ENCODE measurements at places on chromosomes 5 and 9.

DNA sequence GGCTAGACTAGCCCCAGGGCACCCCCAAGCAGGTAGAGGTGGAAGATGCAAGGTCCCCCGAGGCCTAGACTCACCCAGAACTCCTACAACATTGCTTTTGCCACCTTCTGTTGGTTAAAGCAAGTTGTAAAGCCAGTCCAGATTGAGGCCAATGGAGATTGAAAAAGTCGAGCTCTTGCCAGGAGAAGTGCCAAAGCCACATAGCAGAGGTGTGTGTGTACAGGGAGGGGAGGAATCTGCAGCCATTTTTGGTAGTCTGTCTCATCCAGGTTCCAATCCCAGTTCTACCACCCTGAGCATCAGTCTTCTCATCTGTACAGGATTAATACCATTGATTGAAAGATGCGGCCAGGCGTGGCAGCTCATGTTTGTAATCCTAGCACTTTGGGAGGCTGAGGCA, 12.3 kb upstream of the URM1 start:
- DNase-seq, result no peak

GRCh38 chr5:146179696-146180095, 2.8 kb downstream of the LARS1 start:
- no peak for DNase-seq

- no peak for DNase-seq
Observed at GRCh38 chr9:123291736-123292135, 23.4 kb upstream of the STRBP start.

- no peak for DNase-seq
Observed at GRCh38 chr5:78930721-78931120, 54.4 kb downstream of the ARSB start.

- no peak for DNase-seq
Observed at GRCh38 chr5:154411338-154411737, 34.5 kb upstream of the SAP30L start.

DNA sequence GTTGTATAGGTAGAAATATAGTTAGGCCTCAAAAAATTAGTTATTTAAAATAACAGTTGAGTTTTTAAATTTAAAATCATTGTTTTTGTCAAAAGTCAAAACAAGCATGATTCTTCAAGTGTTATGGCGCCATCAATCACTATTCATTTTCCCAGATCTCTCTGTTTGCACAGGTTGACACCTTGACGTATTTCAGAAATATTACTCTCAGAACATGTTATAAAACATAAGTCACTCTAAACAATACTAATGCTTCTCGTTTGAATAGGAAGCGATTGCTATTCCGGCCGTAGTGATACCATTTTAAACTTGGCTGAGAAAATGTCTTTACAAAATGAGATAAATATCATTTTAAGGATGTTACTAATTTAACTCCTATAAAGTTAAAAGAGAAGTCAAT, 126.1 kb upstream of the VCAN start:
- no peak for DNase-seq

DNA sequence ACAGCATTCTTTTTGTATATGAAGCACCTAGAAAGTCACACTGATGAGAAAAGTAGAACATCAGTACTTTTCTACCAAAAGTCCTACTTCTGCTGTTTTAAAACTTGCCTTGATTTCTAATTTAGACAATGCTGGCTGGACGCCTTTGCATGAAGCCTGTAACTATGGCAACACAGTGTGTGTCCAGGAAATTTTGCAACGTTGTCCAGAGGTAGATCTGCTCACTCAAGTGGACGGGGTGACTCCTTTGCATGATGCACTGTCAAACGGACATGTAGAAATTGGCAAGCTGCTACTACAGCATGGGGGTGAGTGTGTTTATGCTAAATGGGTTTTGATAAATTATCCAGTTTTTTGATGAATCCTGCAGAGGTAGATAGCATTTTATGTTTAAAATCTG, 73.5 kb downstream of the SLF1 start:
- DNase-seq, result no peak

DNA sequence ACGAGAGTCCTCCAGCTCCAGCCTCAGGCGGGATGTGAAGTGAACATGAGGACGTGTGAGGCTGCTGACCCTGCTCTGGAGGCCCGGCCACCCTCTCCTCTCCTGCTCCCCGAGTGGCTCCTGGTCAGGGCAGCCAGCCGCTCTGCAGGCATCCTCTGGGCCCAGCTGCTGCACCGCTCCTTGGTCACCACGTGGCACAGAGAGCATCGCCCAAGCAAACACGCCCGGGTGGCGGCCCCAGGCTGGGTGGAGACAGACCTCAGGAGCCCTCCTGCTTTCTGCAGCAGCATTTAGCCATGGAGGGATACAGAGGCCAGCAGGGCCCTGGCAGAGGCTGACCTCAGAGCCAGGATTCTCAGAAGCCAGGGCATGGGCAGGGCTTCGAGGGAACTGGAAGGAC, 69.7 kb upstream of the SARDH start:
- no peak for DNase-seq

DNA sequence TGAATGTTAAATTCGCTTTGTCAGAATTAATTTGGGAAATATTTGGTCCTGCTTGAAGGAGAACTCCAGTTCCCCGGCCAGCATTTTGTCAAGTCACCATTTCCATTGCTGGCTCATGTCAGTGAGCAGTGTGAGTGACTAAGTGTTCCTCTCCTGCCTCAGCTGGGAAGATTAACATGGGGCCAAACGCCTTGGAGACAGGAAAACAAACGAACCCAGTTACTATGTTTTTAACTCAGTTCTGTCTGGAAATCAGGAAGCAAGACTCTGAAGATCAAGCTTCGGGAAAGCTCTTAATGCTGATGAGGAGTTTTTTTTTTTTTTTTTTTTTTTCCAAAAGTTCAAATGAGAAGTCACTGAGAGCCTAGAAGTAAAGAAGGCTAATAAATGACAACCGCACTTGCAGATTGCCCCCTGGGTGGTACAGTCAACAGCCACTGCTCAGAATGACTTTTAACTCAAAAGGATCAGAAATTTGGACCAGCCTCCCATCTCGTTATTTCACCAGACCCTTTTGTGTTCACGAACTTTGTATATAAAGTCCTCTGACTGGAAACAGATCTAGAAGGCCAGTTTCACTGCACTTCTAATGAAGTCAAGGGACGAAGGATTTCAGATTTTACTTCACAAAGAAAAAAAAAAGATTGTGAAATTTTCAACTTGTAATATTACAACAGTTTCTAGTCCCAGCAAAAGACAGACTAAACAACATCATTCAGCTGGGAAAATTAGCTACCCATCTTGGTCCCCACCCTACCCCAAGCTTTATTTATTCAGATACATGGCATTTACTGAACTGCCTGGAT, 121.3 kb downstream of the LHFPL2 start:
- DNase-seq, result no peak

DNA sequence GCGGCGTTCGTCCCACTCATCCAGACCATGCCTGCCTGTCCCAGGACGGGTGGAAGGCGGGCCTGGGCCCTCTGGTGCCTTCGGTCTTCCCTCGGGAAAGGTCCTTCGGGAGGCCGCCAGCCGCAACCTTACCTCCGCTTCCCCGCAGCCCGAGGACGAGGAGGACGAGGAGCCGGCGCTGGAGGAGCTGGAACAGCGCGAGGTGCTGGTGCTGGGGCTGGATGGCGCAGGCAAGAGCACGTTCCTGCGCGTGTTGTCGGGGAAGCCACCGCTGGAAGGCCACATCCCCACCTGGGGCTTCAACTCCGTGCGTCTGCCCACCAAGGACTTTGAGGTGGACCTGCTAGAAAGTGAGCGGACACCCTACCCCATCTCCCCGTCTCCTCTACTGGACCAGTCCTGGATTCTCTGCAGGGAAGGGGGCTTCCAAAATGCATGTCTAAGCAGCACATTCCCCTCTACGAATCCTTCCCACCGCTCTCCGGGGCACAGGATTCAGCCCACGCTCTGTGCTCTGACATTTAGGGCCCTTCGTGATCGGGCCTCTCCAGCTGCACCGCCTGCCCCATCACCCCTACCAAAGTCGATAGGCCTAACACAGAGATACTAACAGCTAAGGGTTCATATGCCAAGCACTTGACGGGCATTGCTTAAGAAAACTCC, 1.1 kb downstream of the ARL10 start:
- DNase-seq, result no peak

- no peak for DNase-seq
Observed at GRCh38 chr5:142117579-142118151, 9.1 kb downstream of the NDFIP1 start.

GRCh38 chr5:143957455-143957854, 145.5 kb downstream of the HMHB1 start:
- DNase-seq, result no peak

- DNase-seq, result no peak
Observed at GRCh38 chr5:97297704-97298091, 114.7 kb upstream of the RIOK2 start.

- no peak for DNase-seq
Observed at GRCh38 chr9:110580850-110581249, 1.3 kb upstream of the SVEP1 start.

- no peak for DNase-seq
Observed at GRCh38 chr9:122076117-122076516, 17.0 kb downstream of the TTLL11 start.

- DNase-seq, result no peak
Observed at GRCh38 chr9:135766251-135766650, 64.3 kb downstream of the KCNT1 start.

DNA sequence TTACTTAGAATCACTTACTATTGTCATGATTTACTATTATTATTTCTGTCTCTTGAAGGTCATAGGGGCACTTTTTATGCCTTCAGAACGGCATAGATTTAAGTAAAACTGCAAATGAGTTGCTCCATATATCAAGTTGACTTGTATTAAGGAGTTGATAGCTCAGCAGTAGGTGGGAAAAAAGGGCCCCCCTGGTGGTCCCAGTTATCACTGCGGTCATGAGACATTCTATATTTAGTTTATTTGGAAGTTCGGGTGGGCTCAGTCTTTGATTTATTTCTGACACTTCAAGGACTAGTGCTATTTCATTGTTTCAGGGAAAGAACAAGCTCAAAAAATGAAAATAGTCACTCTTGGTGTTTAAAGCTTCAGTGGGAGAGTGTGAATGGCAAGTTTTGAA, 159.3 kb downstream of the SLC24A2 start:
- no peak for DNase-seq

GRCh38 chr5:159021136-159021900, 78.4 kb downstream of the EBF1 start:
- no peak for DNase-seq

DNA sequence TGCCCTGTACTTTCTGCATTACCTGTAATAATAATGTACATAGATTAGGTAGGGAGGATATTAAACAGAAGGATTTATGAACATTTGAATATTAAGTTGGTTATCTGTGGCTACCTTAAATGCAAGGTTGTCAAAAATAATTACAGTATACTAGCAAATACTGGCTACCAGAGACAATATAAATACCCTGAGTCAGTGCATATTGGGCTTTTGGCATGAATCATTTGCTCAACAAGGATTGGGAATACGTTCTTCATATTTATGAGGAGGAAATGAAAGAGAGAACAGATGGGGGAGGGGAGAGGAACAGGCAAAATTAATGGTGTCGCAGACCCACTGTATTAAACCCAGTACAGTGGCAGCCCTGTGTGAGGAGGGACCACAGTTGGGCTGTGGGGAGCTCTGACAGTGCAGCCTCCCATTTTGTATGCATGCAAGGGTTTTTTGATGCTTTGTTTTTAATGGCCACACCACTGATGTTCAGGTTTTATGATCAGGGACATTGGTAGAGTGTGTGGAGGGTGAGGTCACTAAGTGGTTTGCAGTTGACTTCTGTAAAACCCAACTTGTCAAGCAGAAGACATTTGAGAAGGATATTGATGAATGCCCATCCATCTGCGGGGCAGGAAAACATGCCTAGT, 56.9 kb downstream of the MVB12B start:
- DNase-seq, result no peak

DNA sequence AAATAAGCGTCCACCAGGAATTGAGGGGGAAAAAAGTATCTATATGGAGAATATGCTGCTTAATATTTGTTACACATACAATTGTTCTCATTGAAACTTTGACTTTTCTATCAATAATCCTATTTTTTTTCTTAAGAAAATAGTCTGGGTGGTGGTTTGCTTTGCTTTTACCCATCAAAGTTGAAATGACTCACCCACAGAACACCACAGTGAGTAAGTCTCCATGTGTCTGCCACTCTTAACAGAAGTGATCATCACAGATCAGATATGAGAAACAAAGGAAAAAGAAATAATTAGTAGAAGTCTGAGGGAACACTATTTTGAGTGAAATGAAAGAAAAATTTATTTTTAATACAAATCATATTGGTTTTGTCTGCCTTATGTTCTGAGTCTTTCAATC, 742.8 kb downstream of the CDH9 start:
- no peak for DNase-seq

- no peak for DNase-seq
Observed at GRCh38 chr5:131794586-131794985, 2.2 kb downstream of the FNIP1 start.

DNA sequence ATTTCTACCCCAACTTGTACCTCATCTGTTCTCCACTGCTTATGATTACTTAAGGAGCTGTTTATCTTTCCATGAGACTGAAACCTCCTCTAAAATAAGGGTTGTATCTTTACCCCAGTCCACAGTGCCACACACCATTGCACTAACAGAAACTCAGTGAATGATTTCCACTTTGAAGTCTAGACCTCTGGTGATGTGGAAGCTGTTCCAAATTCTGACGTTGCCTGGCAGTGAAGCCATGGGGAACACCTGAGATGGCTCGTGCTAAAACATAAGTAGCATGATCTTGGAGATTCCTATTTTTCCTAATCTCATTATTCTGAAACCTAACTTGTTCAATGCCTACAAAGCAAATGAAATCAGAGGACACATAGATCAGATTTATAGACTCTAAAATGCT, 583.2 kb downstream of the EBF1 start:
- DNase-seq, result no peak

DNA sequence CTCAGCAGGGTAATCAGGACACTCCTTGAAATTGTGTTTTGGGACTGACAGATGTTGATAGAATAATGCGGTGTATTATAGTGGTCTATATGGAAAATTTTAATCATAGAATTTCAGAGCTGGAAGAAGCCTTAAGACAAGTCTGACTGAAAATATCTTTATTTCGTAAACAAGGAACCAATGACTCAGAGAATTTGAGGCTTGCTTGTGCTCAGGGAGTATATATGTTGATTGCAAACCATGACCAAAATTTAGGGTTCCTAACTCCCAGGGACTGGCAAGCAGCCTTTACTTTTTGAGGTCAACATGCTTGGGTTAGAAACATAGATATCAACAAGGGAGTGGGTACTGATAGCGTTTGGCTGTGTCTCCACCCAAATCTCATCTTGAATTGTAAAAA, 287.2 kb downstream of the CD180 start:
- DNase-seq, result no peak

- no peak for DNase-seq
Observed at GRCh38 chr5:56696900-56697299, 118.4 kb upstream of the MAP3K1 start.

Measured in stimulated activated CD4-positive, alpha-beta T cell treated with anti-CD3 and anti-CD28 coated beads, Interleukin-2, amount 100 ng/mL, for 24 hours (primary cell).